Tongue (tissue), 3 donors: ENCODE measurements at places on chromosomes 7 and 10. TPM values are rescaled to one million over a fixed set of nuclear protein-coding genes. Genes with fewer than 3 reads are reported as not detected.

Gene HYAL4
- total RNA-seq: not detected

Gene SEPTIN7
- total RNA-seq: 362 TPM

Gene EVX1
- not detected for total RNA-seq

Gene PKD2L1
- total RNA-seq: not detected

Gene SSC4D
- total RNA-seq: 0.41 TPM

Gene PNLIPRP3
- total RNA-seq: not detected

Gene CPEB3
- total RNA-seq: 7.2 TPM

Gene WDR86
- total RNA-seq: 13.1 TPM

Gene OPALIN
- total RNA-seq: not detected

Gene LIPN
- total RNA-seq: not detected

Gene SPDYE5
- not detected for total RNA-seq

Gene GPR37
- 4.6 TPM for total RNA-seq

Gene GPR158
- total RNA-seq: 0.10 TPM

Gene GPR15LG
- total RNA-seq: not detected

Gene CYP2C19
- 2.1 TPM for total RNA-seq

Gene PMS2
- total RNA-seq: 17.7 TPM

Gene BTBD16
- 0.41 TPM for total RNA-seq

Gene UPK3B
- 2.2 TPM for total RNA-seq

Gene NUTM2B
- total RNA-seq: 0.10 TPM

Gene NPSR1
- total RNA-seq: not detected

Gene CLDN3
- 9.9 TPM for total RNA-seq

Gene LBX1
- total RNA-seq: 5.6 TPM

Gene FANK1
- 3.2 TPM for total RNA-seq

Gene NUTM2E
- 0.41 TPM for total RNA-seq

Gene FAM25G
- total RNA-seq: not detected

Gene MUC3A
- not detected for total RNA-seq

Gene LRIT2
- not detected for total RNA-seq

Gene LIPF
- total RNA-seq: not detected

Gene FMC1
- total RNA-seq: 18.3 TPM

Gene ELMO1
- total RNA-seq: 59.9 TPM

Gene C10orf95
- total RNA-seq: not detected

Gene LEP
- not detected for total RNA-seq

Gene OPN4
- not detected for total RNA-seq

Gene TBATA
- not detected for total RNA-seq

Gene CPXM2
- total RNA-seq: 7.8 TPM

Gene PHYHIPL
- total RNA-seq: 0.31 TPM

Gene WIPF3
- 3.4 TPM for total RNA-seq

Gene ANKRD61
- not detected for total RNA-seq

Gene LRMDA
- 6.3 TPM for total RNA-seq

Gene ZNF467
- 4.2 TPM for total RNA-seq

Gene GIMAP5
- 23.8 TPM for total RNA-seq

Gene PLAC9
- total RNA-seq: 31.2 TPM
